ENCODE measurements at places on chromosomes 4 and X.

DNA sequence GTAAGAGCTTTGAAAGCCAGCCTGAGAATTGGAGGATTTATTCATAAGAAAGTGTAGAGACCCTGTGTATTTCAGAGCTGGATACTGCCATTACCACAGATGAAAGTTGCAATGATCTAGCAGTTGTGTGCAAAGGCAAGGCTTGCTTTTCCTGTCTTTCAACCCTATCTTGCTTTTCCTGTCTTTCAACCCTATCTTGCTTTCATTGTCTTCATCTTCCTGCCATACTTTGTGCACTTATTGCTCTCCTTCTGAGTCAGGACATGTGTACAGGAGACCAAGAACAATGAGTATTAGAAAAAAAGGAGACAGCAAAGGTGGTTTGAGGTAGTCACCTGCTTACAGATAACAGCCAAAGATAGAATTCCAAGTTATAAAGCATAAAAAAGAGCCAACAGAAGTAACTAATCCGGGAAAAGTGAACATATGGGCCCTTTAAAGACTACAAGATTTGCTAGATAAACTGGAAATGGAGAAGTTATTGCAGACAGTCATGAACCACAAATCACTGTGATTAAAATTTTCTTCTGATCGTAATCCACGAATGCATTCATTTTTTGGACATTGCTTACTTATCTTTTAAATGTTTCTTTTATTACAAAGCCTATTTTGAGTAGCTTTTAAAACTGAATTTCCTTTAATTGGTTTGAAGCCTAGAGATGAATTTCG, 17.2 kb downstream of the C1QTNF7 start:
- DNase-seq, result no peak

- DNase-seq, result no peak
These were observed 381.2 kb upstream of the PCDH10 start for GRCh38 chr4:132767901-132768300.

DNA sequence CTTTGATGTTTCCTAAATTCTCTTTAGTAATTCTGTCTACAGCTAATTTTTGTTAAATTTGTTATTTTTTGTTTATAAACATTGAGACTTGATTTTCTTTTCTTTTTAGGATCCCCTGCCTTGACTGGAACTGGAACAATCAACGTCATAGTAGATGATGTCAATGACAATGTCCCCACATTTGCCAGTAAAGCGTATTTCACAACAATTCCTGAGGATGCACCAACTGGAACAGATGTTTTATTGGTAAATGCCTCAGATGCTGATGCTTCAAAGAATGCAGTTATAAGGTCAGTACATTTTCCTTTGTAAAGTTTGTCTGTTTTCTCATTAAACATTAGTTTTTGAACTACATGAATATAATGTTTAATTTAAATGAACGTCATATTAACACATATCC, 119.4 kb downstream of the FAT4 start:
- DNase-seq, result no peak

GRCh38 chr4:56743550-56743949, 62.5 kb upstream of the HOPX start:
- no peak for DNase-seq

- DNase-seq, result no peak
These were observed 200.4 kb downstream of the ARHGAP24 start for GRCh38 chr4:85675076-85676049.

- DNase-seq, result no peak
These were observed 726.5 kb downstream of the FAM133A start for GRCh38 chrX:94400488-94400887.

GRCh38 chr4:56297776-56298175, 89.5 kb downstream of the AASDH start:
- DNase-seq, result no peak

- DNase-seq, result peak; percentile 66
These were observed 21.0 kb downstream of the MSN start for GRCh38 chrX:65688403-65688871.

GRCh38 chr4:54971474-54971950, 153.9 kb downstream of the KDR start:
- DNase-seq, result peak; percentile 57

DNA sequence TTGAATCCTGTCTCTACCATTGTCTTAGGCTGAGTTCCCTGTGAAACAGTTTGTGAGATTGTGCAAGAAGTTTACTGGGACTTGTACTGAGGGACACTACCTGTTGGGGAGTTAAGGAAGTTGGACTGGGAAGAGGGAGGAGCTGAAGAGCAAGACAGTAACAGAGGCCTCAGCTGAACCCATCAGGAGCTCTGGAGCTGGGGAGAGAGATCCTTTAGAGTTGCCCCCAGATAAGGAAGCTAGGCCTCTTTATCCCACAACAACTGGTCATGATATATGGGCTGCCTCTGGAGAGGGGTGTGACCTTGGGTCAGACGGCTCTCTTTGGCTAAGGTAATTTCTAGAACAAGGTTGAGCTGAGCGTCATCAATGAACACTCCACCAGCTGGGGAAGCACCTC, 137.8 kb upstream of the SLC4A4 start:
- DNase-seq, result no peak

DNA sequence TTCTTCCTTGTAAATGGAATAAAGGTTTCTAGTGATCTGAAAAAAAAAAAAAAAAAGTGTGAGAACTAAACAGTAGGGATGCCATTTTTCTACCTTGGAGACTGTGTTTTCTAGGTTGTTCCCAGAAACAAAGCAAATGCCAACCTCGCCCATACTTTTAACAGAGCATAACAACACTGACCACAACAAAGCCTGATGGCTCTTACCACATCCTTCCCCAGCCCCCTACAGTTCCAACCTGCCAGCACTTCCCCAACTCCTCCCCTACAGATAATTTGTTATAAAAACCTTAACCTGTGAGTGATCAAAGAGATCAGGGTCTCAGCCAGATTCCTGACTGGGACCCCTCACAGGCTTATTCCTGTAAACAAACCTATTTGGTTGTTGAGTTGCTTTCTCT, 940.0 kb downstream of the SH3BGRL start:
- no peak for DNase-seq

DNA sequence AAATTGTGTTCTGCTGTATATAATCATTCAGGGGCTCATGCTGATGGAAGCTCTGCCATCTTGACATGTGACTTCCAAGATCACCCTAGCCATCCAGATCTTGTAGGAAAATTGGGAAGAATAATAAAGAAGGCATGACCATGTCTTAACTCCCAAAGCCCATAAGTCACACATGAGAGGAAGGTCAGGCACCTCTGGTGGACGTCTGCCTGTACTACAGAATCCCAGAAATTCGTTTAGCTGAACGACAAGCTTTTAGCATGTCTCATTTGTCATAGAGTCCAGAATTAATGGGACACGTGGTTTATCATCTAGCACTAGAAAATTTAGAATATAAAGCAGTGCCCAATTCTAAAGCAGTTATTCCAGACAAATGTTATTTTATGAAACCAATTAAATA, 212.7 kb downstream of the CENPC start:
- peak; percentile 48 for DNase-seq

- DNase-seq, result no peak
These were observed 6.9 kb downstream of the SH3RF1 start for GRCh38 chr4:169263791-169264392.

GRCh38 chrX:25020905-25021449, 5.2 kb upstream of the ARX start:
- DNase-seq, result peak; percentile 19

DNA sequence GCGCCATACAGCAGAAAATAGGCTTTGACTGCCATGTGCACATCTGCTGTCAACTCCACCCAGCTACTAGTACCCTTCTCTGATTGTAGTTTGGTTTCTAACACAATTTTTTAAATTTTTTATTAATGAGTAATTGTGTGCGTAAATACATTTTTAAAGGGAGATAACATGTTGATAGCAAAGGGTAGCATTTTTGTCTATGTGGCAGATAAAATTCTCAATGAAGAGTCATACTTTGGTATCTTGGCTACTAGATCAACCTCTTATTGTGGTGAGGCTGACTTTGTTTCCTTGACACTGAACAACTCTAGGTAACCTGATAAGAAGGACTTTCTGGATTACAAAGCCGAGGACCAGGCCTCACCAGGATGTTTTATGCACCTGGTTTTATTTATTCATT, 9.5 kb downstream of the ADH4 start:
- no peak for DNase-seq

DNA sequence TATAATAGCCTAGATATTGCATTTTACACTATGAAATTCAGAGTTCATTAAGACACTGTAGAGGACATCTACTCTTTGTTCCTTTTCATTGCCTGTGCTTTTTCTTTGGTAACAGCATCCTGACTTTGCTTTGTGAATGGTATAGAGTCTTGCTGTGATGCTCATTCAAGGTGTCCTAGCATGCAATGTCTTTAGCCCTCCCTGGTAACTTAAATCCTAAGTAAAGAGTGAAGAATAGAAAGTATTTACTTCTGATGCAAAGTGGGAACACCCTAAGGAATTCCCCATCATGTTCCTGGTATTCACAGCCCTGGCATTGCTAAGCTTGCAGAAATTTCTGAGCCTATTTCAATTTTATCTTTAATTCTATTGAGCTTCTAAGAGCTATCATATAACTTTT, 400.1 kb downstream of the FAT4 start:
- no peak for DNase-seq

DNA sequence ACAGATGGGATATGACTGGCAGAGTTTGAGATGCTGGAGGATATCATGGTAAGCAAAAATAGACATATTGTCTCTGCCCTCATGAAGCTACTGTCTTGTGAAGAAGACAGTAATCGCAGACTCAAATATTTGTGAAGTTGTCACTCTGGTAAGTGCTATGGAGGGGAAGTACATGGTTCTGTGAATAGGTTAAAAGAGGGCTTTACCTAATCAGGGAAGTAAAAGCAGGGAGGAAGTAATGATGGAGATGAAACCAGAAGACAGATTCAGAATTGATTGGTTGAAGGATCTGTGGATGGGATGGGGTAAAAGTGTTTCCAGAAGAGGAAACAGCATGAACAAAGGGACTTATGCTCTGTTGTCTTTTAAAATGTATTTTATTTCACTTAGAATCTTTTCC, 19.3 kb upstream of the MAGED1 start:
- no peak for DNase-seq

GRCh38 chrX:1453395-1453783, 680 bp upstream of the ASMTL start:
- DNase-seq, result no peak

DNA sequence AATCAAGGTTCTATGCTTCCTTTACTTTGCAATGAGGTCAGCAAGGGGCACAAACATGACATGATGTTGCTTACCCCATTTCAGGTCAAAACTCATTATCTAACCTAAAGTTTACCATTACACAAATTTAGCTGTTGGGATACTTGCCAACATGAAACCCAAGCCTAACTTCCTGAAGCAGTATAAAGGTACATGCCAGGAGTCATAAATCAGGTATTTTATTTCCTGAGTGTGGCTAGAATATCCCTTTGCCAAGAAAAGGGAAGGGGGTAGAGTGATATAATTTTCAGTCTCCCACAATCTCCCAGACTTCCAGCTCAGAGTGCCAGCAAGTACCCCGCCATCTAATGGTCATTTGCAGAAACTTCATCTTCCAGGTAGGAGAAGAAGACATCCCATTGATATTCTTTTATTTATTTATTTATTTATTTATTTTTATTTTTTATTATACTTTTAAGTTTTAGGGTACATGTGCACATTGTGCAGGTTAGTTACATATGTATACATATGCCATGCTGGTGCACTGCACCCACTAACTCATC, 136.6 kb downstream of the NEXMIF start:
- DNase-seq, result peak; percentile 1

DNA sequence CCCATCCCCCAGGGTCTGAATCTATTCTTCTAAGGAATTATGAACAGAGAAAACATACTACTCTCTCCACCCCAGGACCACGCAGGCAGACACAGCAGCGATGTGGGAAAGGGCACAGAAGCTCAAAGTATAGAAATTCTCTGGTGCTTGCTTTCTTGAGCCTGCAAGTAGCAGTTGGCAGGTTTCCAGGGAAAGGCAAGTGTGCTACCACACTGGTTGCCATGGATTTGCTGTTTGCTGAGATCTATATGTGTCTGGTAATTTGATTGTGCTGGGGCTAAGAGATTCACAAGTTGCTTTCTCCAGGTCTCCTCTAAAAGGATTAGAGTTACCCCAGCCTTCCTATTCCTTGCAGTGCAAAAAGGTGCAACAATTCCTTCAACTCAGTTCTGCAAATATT, 83.1 kb downstream of the GUCY2F start:
- DNase-seq, result no peak

DNA sequence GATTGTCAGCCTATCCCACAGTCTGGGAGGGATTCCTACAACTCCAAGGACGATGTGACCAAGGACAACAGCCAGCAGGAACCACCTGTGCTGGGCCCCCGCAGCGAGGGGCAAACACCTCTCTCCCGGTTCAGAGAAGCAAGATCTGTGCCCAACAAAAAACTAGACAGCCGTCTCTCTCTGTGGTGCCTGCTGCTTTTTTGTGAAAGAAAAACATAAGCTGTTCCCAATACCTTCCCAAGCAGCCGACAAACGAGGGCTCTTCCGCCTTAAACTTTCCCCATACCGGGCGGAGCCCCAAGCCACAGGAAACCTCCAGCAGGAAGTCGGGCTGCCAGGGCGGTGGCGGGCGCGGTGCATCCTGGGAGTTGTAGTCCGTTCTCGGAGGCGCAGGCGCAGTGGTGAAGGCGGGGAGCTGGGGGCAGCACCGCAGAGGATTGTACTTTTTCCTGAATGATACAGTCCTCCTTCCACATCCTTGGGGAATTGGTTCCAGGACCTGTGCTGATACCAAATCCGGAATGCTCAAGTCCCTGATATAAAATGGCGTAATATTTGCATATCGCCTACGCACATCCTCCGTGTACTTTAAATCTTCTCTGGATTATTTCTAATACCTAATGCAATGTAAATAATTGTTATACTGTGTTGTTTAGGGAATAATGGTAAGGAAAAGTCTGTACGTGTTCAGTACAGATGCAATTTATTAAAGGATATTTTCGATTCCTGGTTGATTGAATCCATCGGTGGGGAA, 63.1 kb upstream of the IRF2 start:
- DNase-seq, result peak; percentile 93

DNA sequence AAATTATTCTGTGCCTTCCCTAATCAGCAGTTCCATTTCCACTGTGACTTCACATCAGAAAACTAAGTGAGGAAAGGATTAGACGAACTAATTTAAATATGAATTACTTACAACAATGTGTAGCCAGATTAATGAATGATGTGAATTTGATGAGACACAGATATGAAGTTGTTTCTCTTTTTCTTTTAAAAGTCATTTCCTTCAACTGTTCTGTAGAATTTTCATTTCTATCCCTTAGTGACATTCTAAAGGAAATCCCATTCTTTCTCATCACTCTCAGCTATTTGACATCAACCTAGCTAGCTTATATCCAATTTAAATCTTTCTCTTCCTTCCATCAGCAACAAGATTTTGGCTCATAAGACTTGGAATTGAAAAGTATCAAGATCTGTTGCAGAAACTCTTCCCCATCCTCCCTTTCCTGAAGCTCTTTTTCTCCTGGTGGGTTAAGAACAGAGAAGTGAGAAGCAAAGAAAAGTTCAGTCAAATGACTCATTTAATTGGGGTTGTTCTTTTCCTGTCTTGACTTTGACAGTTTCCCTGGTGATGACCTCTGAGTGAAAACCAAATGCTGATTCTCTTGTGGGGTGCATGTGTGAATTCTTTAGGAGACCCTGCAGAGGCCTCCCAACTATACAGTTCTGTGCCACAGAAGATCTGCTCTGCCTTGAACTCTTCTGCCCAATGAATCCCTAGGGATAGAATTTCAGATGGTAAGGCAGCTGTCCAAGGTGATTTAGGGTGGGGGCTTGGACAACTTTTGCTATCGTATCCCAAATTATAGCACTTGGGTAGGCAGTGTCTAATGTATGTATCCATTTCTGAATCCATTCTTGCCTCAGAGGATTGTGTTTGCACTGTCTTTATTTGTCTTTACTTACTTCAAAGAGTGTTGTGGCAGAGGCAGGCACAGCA, 232.5 kb upstream of the GPRIN3 start:
- DNase-seq, result peak; percentile 36

GRCh38 chrX:17828171-17828570, 32.9 kb downstream of the RAI2 start:
- no peak for DNase-seq

All from ELR (cell line).